Tibial nerve (tissue), 4 donors: ENCODE measurements at places on chromosomes 1 and 21. TPM values are rescaled to one million over a fixed set of nuclear protein-coding genes. Genes with fewer than 3 reads are reported as not detected.

OR2L8 gene
- total RNA-seq = not detected

LRRC8C gene
- total RNA-seq = 23.8 TPM

HSPA6 gene
- 6.7 TPM for total RNA-seq

ANGPTL1 gene
- 25.2 TPM for total RNA-seq

GNAT2 gene
- not detected for total RNA-seq

SPRR2F gene
- total RNA-seq = not detected

GSTM5 gene
- total RNA-seq = 9.2 TPM

RABIF gene
- total RNA-seq = 2.9 TPM

LCE1F gene
- not detected for total RNA-seq

OR2G6 gene
- not detected for total RNA-seq

CCDC190 gene
- 0.66 TPM for total RNA-seq

LY9 gene
- total RNA-seq = 0.22 TPM

DNA sequence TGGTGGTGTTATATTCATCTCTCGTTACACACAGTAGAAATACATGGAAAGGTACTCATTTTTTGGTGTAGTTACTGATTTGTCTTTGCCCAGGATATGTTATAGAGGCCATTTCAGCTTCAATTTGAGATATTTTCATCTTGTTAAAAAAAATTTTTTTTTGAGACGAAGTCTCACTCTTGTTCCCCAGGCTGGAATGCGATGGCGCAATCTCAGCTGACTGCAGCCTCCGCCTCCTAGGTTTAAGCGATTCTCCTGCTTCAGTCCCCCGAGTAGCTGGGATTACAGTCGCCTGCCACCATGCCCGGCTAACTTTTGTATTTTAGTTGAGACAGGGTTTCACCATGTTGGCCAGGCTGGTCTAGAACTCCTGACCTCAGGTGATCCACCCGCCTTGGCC is 19.0 kb downstream of the MORC3 start:
- peaks cover 6% of the 10 kb centered on the region for H3K36me3 ChIP-seq
- H3K4me1 ChIP-seq = no peaks in the 10 kb centered on the region
- DNase-seq = no peak
- H3K27me3 ChIP-seq = no peaks in the 10 kb centered on the region
- H3K4me3 ChIP-seq = no peak overlapping the region

GRCh38 chr1:161009602-161010211 is 11.2 kb downstream of the F11R start:
- DNase-seq = no peak
- no peak overlapping the region for H3K27ac ChIP-seq
- H3K27me3 ChIP-seq = no peaks in the 10 kb centered on the region
- H3K36me3 ChIP-seq = no peaks in the 10 kb centered on the region
- no peak overlapping the region for H3K4me3 ChIP-seq
- no peaks in the 10 kb centered on the region for H3K4me1 ChIP-seq

DNA sequence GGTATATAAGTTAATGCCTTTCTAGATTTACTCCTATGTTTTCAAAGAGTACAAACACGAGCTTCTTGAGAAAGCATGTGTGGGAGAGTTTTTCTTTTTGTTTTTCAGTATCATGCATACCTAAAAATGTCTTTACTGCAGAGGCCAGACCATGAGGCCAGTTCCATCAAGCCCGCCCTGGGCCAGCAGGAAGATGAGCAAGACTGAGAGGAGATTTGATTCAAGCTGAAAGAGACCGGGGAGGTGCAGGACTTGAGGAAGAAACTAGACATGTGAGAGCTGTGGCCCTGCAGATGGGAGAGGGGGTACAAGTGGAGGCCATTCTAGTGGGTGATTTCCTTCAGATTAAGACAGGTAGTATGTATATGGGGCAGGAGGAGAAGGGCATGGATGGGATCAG is 33.4 kb upstream of the NTPCR start:
- no peak overlapping the region for H3K27ac ChIP-seq
- no peaks in the 10 kb centered on the region for H3K27me3 ChIP-seq
- DNase-seq = no peak
- H3K36me3 ChIP-seq = no peaks in the 10 kb centered on the region

- DNase-seq = no peak
- H3K4me1 ChIP-seq = no peaks in the 10 kb centered on the region
- no peak overlapping the region for H3K27ac ChIP-seq
- no peak overlapping the region for H3K4me3 ChIP-seq
- no peaks in the 10 kb centered on the region for H3K27me3 ChIP-seq
Measured at GRCh38 chr1:69315823-69316222, 251.9 kb upstream of the LRRC7 start.

DNA sequence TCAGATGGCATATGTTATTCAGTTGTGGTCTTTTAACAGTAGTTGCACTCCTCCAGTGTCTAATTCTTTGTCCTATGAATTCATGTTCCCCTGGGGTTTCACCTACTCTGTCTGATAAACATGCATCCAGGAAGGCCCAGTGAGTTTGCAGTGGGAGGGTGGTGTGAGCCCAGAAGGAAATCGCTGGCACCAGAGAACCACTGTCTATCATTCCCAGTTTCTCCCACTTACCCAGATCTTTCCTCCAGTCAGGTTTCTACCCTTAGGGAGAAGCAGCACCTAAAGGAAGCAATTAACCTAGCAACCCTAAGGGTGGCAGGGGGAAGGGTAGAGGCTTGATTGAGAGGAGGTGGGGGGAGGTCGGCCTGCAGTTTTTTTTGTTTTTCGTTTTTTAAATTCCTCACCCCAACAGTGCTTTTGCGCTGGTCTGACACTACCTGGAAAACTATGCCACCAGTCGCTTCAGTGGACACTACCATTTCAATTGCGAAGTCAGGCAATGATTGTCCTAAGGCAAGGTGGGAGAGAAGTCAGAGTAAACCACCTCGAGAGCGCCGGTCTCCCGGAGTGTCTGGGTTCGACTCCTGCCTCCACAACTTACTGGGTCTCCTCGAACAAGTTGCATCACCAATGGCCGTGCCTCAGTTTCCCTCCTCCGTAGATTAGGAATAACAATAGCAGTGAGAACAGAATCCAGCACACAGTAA is 766 bp upstream of the SLC44A3 start:
- peak overlapping the region; percentile 59 for H3K4me3 ChIP-seq
- H3K36me3 ChIP-seq = no peaks in the 10 kb centered on the region
- H3K27ac ChIP-seq = peak overlapping the region; percentile 58
- H3K27me3 ChIP-seq = peaks cover 4% of the 10 kb centered on the region

- no peaks in the 10 kb centered on the region for H3K27me3 ChIP-seq
- H3K36me3 ChIP-seq = no peaks in the 10 kb centered on the region
- no peak for DNase-seq
- no peak within 1 kb of the TSS for H3K4me3 ChIP-seq
- H3K27ac ChIP-seq = peak within 1 kb of the TSS; percentile 53
Measured at GRCh38 chr1:117001254-117001927, at the start of gene CD101. Gene CD101, plus strand, starts transcription at chr1:117001760. Its CDS starts 58 bp downstream, at chr1:117001818.

- H3K4me1 ChIP-seq = peaks cover 37% of the 10 kb centered on the region
- no peak for DNase-seq
- peak overlapping the region; percentile 8 for H3K27ac ChIP-seq
- H3K4me3 ChIP-seq = peak overlapping the region; percentile 80
- H3K27me3 ChIP-seq = no peaks in the 10 kb centered on the region
- no peaks in the 10 kb centered on the region for H3K36me3 ChIP-seq
Measured at GRCh38 chr21:45074818-45075595, 627 bp downstream of the ADARB1 start.

DNA sequence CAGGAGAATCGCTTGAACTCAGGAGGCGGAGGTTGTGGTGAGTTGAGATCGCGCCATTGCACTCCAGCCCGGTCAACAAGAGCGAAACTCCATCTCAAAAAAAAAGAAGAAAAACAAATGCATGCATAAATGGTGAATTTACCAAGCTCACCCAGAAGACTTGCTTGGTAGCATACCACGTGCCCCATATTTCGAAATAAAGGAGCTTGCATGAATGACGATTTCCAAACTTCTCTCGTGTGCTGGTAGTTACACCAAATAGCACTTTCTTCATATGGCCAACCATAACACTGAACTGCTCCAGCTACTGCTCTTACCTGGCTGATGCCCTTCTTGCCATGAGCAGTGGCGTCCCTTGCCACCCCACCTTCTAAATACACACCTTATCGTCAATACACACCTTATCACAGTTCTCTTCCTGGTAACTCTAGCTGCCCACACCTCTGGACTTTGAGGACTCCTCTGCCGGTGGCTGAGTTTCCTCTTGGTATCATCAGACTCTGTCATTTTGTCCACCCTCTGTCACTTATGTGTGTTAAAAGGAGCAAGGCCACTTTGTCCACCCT is 2.8 kb downstream of the DOP1B start:
- no peaks in the 10 kb centered on the region for H3K36me3 ChIP-seq
- no peaks in the 10 kb centered on the region for H3K27me3 ChIP-seq
- H3K4me1 ChIP-seq = peaks cover 17% of the 10 kb centered on the region
- no peak for DNase-seq
- no peak overlapping the region for H3K4me3 ChIP-seq
- H3K27ac ChIP-seq = no peak overlapping the region

DNA sequence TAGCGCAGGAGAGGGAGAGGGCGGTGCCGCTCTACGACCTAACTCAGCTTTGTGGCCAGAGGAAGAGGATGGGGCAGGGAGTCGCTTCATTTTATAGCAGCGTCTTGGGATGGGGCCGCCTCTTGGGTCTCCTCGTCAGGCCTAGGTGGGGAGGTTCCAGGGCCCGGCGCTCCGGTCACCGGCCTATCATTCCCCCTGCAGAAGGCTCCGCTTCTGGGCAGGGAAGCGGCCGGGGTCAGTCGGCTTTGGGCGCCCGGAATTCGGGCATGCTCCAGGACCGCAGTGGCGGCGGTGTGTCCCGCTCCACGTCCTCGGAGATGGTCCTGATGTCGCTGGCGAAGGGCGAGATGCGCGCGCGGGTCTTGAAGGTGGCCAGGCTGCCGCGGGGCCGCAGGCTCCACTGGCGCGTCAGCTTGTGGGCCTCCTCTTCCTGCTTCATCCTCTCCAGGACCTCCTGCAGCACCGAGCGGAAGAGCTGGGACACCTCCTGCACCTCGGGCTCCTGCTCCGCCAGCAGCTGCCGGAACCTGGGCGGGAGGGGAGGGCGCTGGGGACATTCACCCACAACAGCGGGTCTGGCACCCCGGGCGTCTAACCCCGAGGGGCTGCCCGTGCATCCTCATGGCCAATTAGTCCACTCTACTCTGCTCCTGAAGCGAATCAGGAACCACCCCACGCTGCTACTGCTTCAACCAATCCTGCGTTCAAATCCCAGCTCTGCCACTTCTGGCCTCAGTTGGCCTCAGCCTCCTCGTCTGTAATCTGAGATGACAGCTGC is 13.0 kb downstream of the RD3 start:
- no peaks in the 10 kb centered on the region for H3K27me3 ChIP-seq
- H3K4me1 ChIP-seq = no peaks in the 10 kb centered on the region
- DNase-seq = no peak
- H3K27ac ChIP-seq = no peak overlapping the region
- H3K36me3 ChIP-seq = no peaks in the 10 kb centered on the region

- H3K4me1 ChIP-seq = peaks cover 26% of the 10 kb centered on the region
- DNase-seq = no peak
- no peaks in the 10 kb centered on the region for H3K27me3 ChIP-seq
Measured at GRCh38 chr1:84693005-84693404, 2.7 kb upstream of the SSX2IP start.

- H3K36me3 ChIP-seq = no peaks in the 10 kb centered on the region
- H3K27me3 ChIP-seq = no peaks in the 10 kb centered on the region
- H3K4me3 ChIP-seq = no peak overlapping the region
- no peaks in the 10 kb centered on the region for H3K4me1 ChIP-seq
Measured at GRCh38 chr1:245809361-245809760, 654.6 kb downstream of the KIF26B start.

DNA sequence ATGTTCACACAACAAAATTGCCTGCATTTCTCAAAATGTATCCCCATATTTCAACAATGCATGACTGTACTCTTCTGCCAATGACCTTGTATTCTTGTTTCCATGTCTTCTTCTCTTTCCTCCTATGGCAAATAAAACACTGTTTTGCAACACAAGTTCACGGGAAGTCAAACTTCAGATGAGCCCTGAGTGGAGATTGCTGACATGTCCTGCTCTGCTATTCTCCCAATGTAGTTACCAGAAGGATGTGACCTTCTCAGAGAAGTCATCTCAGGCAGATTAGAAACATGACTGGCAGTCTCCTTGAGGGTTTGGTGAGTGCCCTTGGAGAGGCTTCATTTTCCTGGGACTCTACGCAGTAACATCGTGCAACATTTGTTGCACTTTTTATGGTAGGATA is 15.6 kb downstream of the FCGR2B start:
- H3K36me3 ChIP-seq = no peaks in the 10 kb centered on the region
- DNase-seq = no peak
- no peak overlapping the region for H3K4me3 ChIP-seq
- peaks cover 20% of the 10 kb centered on the region for H3K4me1 ChIP-seq
- H3K27me3 ChIP-seq = no peaks in the 10 kb centered on the region
- no peak overlapping the region for H3K27ac ChIP-seq

DNA sequence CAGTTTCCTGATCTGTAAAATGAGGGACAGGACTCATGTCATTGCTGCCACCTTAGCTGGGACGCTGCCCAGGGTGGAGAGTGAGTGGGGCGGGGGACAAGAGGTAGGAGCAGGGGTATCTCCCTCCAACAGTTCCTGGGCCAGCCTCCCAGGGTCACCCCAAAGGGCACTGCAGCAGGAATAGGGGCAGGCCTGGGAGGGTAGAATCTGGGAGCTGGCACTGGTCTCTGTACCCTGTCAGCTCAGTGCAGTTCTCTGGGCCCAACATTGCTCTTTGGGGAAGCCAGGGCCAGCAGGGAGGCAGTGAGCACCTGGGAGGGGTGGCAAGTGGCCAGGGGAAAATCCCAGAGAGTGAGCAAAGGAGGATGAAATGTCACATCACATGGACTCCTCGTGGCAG is 55.8 kb downstream of the ELK4 start:
- H3K27ac ChIP-seq = no peak overlapping the region
- H3K4me3 ChIP-seq = no peak overlapping the region
- H3K36me3 ChIP-seq = no peaks in the 10 kb centered on the region
- no peaks in the 10 kb centered on the region for H3K27me3 ChIP-seq
- DNase-seq = no peak

DNA sequence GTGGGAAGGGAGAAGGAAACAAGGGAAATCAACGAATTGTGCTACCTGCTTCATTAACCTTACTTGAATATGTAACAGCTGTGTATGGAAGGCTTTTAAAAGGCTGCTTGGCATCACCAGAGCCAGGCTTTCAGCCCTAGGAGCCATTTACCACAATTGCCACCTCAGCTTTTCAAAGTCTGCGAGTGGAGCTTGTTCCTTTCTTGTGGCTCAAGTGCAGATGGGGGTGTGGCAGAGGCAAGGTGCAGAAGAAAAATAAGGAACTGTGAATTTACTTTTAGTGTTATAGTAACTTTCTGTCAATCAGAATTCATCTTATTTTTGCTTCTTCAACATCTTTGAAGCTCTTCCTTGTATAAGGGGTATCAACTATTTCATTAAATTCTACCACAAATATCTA is 17.6 kb downstream of the CLCA2 start:
- no peak overlapping the region for H3K27ac ChIP-seq
- no peaks in the 10 kb centered on the region for H3K4me1 ChIP-seq
- no peak overlapping the region for H3K4me3 ChIP-seq
- no peaks in the 10 kb centered on the region for H3K36me3 ChIP-seq
- DNase-seq = no peak

DNA sequence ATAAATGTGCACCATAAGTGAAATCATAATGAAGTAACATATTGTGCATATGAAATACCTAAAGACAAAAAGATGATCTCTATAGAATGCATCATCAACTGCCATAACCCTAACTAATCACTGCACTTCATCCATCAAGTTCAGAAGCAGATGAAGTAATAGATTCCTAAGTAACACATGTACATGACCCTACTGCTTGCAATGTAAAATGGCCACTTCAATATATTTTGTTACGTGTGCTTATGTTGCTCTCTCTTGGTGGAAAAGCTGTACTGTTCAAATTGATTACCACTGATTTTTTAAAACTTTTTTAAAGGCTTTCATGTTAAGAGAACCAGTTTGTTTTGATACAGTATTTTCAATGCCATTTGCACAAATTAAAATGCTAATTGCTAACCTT is 141.8 kb downstream of the TTLL7 start:
- H3K4me1 ChIP-seq = peaks cover 10% of the 10 kb centered on the region
- H3K4me3 ChIP-seq = no peak overlapping the region
- no peak for DNase-seq
- H3K27me3 ChIP-seq = no peaks in the 10 kb centered on the region
- no peaks in the 10 kb centered on the region for H3K36me3 ChIP-seq
